Dorsolateral prefrontal cortex (tissue), 122 donors: ENCODE measurements at places on chromosomes 16 and 17. TPM values are rescaled to one million over a fixed set of nuclear protein-coding genes. Genes with fewer than 3 reads are reported as not detected.
A peak's percentile ranks its signal among the peaks of the same experiment; 100 is the strongest.

GRCh38 chr17:62628831-62629555 is 1.5 kb downstream of the MRC2 start:
- no peak for DNase-seq

DNA sequence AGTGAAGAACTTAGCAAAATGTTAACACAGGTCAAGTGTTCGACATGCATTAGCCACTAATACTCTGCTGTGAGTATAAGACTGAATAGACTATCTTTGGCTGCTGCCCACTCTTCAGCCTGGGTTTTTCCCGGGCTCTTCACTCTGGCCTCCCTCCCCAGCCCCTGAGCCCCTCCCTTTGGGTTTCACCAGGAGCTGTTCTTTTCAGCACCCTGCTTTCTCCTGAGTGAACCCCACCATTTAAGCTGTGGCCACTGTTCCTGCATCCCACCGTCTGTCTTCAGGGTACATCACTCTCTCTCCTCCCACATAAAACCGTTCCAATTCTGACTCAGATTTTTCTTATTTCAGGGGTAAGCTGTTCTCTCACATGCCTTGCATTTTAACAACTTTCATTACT is 92.0 kb upstream of the ASIC2 start:
- DNase-seq, result no peak

GRCh38 chr16:88601313-88602036 is 31.3 kb downstream of the ZC3H18 start:
- DNase-seq, result no peak

GRCh38 chr17:55660178-55660886 is 62.3 kb downstream of the TMEM100 start:
- DNase-seq, result no peak

GRCh38 chr17:1604831-1605528 is 23.7 kb downstream of the SLC43A2 start:
- DNase-seq, result no peak

The CCL15 gene
- total RNA-seq, result not detected

- DNase-seq, result peak; percentile 23
Observed at GRCh38 chr17:80830020-80830780, 161.4 kb upstream of the CHMP6 start.

The CCT6B gene
- total RNA-seq, result 3.3 TPM
